Endothelial cell of umbilical vein (primary cell): ENCODE measurements at places on chromosomes 5 and 9.

DNA sequence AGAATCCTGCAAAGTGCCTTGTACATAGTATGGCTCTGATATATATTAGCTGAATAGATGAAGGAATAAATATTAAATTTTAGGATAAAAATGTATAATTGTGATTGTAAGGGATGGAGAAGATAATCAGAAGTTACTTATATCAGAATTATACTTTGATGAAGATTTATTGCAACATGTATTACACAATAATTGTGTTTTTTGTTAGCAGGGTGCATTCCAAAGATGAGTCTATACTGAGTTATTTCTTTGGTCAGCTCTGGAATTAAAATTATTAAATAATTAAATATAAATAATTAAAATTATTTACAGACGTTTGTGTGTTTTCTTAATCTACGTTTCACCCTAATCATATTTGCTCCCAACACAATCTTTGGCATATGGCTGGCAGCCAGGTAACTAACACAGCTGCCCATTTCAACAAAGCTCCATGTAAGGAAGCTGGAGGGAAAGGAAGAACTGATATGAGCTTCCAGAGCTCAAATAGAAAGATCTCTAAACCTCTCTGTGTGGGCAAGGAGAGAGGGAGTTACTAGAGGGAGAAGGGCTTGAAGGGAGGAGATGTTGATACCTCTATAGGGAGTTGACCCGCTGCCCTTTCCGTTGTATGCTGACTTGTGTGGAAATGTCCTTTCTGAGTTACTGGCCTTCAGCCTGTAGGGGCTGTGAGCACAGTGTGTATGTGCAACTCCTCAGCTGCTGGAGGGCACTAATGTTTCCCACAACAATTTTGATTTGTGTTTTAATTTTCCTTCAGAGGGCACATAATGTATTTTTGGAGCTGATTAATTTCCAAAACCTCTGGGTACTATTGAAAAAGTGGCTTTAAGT lies 403.4 kb downstream of the MAN2A1 start:
- DNase-seq, result no peak

GRCh38 chr5:32932241-32932935 lies 221.3 kb downstream of the NPR3 start:
- DNase-seq, result no peak

DNA sequence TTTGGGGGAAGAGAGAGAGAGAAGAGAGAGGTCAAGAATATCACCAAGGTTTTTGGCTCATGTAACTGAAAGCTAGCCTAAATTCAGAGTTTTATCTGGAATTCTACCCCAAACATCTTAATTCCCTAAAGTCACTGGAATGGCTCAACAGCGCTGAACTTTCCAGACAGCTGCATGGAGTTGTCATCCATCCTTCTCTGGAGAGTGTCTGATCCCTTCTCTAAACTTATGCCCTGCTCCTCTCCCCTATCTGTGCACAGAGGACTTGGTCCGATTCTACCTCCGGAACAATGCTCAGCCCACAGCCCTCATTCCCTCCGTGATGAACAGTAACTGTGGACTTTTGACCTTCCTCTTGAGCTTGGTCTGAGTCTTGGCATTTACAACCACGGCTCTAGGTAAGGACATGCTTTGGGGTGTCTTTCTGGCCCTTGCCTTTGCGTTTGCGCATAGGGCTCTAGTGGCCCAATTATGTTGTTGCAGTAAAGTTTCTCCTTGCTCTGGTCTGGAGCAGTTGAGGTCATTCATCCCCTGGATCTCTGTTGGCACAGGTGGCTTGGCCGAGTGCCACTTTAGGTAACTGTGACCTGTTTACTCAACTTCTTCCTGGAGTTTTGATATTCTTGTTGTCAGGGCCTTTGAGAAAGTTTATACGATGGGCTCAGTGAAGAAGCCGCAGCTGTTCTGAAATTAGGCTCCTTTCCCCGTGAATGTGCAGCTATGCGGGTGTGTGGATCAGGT lies 18.3 kb upstream of the CD180 start:
- DNase-seq, result peak; percentile 21

GRCh38 chr5:164742025-164742424 lies 1236.6 kb downstream of the MAT2B start:
- DNase-seq, result no peak

- no peak for DNase-seq
These were observed 14.8 kb downstream of the BARHL1 start for GRCh38 chr9:132597073-132597775.

DNA sequence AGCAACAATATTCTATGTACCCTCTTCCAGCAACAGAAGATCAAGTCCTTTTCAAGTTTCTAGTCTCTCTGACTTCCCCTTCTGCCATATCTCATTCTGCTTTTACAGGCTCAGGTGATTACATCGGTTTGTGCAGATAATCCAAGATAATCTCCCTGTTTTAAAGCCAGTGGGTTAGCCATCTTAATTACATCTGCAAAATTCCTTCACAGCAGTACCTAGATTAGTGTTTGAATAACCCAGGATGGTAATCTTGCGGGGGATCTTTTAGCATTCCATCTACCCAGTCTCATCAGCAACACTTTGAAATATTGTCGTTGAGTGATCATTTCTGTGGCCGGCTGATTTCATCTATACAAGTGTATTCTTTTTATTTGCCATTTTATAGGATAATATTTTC lies 130.2 kb downstream of the GHR start:
- no peak for DNase-seq

DNA sequence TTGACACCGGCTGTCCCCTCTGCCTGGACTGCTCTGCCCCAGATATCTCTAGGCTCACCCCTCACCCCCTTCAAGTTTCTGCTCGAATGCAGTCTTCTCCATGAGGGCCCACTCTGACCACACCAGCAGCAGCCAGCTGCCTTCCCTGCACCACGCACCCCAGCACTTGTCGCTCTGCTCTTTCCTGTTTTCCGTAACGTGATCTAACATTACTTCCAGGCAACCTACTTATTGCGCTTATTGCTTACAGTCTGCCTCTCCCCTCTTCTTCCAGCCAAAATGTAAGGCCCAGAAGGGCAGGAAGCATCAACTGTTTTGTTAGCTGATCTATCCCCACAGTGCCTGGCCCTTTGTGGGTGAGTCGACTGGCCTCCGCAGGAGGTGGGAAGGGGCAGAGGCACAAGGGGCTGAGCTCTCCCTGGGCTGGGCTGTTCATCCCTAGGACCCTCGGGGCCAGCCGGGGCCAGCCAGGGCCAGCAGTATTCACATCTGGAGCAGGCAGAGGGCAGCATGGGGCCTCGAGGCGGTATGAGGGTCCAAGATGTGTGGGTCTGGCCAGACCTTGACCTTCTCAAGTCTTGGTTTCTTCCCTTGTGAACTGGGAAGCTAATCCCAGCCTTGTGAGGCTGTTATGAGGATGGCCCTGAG lies 11.6 kb upstream of the DBN1 start:
- no peak for DNase-seq

- DNase-seq, result no peak
These were observed 307.6 kb upstream of the PCSK5 start for GRCh38 chr9:75582870-75583269.

DNA sequence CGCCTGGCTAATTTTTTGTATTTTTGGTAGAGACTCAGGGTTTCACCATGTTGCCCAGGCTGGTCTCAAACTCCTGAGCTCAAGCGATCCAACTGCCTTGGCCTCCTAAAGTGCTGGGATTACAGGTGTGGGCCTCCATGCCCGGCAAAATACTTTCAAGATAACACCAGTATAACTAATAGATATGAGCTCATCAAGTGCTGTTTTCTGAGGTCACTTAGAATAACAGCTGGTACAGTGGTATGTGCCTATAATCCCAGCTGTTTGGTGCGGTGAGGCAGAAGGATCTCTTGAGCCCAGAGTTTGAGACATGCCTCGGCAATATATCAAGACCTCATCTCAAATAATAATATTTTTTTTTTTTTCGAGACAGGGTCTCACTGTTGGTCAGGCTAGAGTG lies 30.5 kb upstream of the CREBRF start:
- DNase-seq, result no peak
